SIG-M5 (cell line): ENCODE measurements at places on chromosomes 11 and 22.

- no peak for DNase-seq
Observed at GRCh38 chr22:46652847-46653331, 32.7 kb downstream of the GRAMD4 start.

GRCh38 chr11:12188548-12189317 lies 78.3 kb downstream of the MICAL2 start:
- no peak for DNase-seq

- no peak for DNase-seq
Observed at GRCh38 chr11:134702827-134703226, 290.8 kb upstream of the B3GAT1 start.

DNA sequence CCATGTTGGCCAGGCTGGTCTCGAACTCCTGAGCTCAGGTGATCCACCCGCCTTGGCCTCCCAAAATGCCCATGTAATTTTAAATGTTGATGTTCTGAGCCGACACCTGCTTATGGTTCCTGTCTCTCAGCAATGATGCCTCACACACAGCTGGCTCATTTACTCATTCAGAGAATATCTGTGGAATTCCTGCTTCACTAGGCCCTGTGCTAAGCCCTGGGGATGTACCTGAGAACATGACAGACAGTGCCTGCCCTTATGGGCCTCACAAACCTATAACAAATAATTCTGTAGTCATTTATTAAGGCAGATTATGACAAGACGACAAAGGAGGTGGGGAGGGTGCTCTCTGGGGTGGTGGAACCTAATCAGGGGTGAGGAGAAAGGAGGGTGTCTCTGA lies 93.7 kb downstream of the PRR5L start:
- DNase-seq, result no peak

DNA sequence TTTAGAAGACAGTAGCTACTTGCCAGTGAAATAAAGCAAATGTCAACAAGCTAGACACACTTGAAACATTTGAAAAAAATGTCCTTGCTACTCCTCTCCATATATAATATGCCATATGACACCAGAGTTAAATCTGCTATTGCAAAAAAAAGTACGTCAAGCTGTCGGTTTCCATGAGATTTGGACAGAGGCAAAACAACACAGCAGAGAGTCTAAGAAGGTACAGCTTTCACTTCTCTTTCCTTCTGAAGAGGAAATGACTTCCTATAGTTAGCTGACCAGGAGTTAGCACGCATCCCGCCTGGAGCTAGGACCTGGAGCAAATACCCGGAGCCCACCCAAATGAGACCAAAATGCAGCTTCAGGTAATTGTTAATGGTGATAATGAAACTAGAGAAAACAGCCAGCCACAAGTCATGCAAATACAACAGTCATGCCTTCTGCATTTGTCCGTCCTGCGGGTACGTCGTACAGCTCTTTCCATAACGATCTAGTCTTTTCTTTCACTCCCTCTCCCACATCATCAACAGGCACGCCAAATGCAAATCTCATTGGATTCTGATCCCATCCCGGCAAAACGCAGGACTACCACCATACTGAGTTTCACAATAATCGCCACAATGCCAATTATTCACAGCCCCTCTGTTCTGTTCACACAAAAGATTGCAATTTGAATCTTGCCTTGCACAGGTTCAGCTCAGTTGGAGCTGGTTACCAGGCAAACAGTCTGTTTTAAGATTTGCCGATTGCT lies 395.0 kb upstream of the CCDC90B start:
- no peak for DNase-seq

GRCh38 chr11:48020092-48020755 lies 39.9 kb downstream of the PTPRJ start:
- DNase-seq, result peak; percentile 89

GRCh38 chr22:23067023-23067650 lies 3.2 kb upstream of the GNAZ start:
- DNase-seq, result no peak

GRCh38 chr11:114386545-114386944 lies 13.8 kb downstream of the C11orf71 start:
- DNase-seq, result no peak

GRCh38 chr11:73172992-73173656 lies 31.0 kb upstream of the FCHSD2 start:
- DNase-seq, result no peak

DNA sequence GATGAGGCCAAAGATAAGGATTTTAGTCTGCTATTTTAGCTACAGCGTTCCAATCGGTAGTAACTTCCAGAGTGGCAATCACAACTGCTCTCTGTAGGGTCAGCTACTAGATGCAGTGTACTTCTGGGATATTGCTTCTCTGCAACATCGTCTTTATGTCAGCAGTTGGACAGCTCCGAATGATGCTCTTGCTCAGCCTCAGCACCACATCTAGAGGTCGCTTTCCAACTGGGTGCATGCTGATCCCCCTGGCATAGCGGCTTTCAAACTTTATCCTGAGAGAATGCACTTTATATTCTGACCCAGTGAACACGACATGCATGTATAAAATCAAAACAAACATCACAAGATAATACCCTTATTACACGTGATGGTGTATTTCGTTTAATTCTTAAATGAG lies 219.6 kb downstream of the C11orf87 start:
- DNase-seq, result no peak

- DNase-seq, result no peak
Observed at GRCh38 chr11:1360181-1360834, 29.4 kb upstream of the BRSK2 start.

DNA sequence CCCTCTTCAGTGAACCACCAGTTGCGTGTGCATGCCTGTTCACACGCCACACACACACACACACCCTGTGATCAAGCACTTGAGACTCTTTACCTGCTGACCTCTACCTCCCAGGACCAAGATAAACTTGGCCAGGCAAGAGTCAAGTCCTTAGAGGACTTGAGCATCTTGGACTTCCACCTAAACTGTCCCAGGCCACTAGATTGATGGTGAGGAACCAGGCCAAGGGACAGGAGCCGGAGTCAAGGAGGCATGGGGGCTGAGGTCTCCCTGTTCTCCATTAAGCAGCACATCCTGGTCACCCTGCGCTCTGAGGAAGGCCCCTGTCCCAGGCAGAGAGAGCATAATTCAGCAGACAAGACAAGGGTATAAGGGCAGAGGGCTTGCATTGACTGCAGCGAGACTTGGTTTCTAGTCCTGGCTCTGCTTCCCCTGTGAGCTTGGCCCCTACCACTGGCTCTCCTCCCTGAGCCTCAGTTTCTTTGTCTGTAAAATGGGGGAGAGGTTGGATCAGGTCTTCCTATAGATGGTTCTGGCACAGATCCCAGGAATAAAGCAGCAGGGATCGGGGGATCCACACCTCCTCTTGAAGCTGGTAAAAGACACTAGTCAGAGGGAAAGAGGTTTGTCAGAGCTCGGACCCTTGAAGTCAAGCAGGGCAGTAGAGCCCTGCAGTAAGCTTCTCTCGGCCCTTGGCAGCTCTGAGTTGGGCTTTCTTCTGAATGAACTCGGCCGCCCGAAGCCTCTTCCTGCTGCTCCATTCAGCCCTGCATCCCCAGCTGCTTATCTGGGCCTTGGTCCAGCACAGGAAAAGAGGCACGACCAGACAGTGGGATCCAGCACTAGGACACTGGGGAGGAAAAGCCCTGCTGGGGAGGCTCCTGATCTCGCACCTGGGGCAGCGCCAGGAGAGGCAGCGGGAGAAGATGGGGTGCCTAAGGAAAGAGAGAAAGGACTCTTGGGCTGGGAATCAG lies 2.0 kb downstream of the CREB3L1 start:
- no peak for DNase-seq

GRCh38 chr22:48902983-48903650 lies 924.6 kb downstream of the BRD1 start:
- DNase-seq, result no peak
